ENCODE measurements at places on chromosomes 16 and 17.
A peak's percentile ranks its signal among the peaks of the same experiment; 100 is the strongest.

DNA sequence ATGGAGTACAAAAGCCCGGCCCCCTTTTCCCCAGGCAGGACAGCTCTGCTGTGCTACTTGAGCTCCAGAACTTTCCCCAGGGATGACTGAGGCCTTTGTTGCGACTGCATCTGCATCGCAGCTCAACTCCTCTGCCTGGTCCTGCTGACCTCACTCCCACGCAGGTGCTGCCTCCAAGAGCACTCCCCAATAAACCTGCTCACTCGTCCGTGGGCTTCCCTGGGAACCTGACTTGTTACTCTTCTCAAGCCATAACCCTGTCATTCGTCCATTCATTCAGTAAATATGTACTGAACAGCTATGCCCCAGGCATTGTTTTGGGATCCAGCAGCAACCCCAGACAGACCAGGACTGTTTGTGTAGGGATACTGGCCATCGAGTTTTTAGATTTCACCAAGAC lies 11.6 kb upstream of the RMI2 start:
- no peak for DNase-seq

GRCh38 chr16:90077757-90078578 lies 837 bp upstream of the PRDM7 start:
- DNase-seq, result peak; percentile 47

GRCh38 chr16:11047057-11047456 lies 102.7 kb downstream of the CLEC16A start:
- no peak for DNase-seq

DNA sequence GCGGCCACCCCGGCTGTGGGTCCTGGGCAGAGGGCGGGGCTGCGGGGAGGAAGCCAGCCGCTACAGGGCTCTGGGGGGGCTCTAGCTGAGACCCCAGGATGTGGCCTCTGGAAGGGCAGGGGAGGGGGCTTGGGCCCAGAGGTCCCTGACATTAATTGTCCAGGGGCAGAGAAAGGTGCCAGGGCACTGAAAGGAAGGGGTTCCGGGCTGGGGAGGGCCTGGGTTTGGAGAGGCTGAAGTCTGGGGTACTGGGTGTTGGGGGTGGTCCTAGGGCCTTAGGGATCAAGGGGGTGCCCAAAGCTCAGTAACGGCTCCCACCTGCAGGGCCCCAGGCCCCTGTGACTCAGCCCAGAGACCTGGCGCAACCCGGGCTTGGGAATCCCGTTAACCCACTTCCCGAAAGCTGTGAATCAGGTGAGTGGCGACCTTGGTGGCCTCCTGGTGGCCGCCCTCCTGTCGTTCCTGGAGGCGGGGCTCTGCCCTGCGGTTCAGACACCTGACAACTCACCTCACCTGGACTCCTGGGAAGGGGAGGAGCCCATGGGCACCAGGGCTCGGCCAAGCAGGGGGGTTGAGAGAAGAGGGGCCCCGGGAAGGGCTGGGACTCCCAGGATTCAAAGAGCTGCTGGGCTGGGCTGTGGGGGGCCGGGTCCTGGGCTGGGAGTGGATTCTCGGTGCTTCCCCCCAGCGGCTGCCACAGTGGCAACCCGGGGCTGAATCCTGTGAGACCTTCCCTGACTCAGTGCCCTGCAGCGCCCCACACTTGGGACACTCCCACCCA lies 465 bp upstream of the PRSS22 start:
- DNase-seq, result peak; percentile 92

GRCh38 chr17:79011451-79012147 lies 2.0 kb upstream of the CANT1 start:
- no peak for DNase-seq

DNA sequence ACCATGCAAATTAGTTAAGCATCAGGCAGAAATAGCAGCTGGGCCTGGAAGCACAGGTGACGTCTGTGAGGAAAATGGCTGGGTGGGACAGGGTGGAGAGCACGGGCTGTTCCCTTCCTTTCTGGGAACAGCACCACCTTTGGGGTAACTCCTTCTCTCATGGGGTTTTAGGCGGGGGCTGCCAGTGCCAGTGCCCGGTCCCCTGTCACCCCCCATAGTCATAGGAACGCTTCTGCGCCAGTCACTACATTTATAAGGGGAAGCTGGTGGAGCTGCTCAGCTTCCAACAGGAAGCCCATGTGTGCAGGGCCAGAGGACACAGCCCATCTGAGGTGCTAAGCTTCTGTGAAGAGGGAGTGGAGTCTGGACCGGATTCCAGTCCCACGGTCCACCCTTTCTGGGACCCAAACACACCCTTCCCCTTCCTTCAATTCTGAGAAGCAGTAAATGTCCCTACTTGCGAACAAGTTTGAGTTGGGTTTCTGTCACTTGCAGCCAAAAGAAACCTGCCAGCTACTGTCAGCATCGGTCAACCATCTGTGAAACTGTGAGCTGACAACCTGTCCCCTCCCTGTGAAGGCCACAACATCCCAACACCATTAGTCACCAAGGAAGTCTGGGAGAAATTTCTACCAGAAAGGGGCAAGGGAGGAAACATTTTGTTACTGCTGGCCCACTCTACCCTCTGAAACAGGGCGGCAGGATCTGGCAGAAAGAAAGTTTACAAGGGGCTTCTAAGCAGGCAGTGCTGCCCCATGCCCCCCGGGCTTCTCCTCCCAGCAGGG lies 86.0 kb upstream of the AMZ2 start:
- no peak for DNase-seq
